ENCODE measurements at places on chromosomes 6 and 20. TPM values are rescaled to one million over a fixed set of nuclear protein-coding genes. Genes with fewer than 3 reads are reported as not detected.

DNA sequence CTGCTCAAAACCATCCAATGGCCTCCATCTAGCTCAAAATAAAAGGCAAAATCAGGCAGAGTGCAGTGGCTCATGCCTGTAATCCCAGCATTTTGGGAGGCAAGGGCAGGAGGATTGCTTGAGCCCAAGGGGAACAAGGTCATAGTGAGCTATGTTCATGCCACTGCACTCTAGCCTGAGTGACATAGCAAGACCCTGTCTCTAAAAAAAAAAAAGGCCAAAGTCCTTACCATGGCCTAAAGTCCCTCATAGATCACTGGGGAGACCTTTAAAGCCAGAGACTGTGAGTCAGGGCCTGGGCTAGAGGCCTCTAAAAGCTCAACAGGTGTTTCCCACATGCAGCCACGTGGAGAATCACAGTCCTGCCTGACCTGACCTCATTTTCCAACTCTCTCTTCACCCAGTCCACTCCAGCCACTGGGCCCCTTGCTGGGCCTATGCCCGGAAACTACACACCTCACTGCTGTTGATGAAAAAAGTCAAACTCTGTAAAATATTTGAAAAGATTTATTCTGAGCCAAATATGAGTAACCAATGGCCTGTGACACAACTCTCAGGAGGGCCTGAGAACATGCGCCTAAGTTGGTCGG, 28.2 kb upstream of the TAB2 start:
- DNase-seq = no peak

GRCh38 chr20:50534567-50534966, 24.4 kb downstream of the PTPN1 start:
- DNase-seq = no peak

DNA sequence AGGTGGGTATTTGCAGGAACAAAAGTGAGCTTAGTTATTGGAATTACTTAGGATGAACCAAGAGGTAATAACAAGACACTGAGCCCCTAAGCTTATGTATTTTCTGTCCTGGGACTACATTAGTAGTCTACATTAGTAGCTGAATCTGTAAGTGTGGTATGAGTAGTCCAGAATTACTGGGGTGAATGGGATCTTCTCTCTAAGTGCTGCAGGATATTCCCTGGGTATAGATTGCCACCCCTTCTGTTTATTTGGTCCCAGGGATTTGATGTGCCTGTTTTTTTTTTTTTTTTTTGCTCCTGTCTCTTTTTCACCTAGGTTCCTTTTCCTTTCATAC, 5.9 kb downstream of the CD2AP start:
- no peak for DNase-seq

Gene MUC21
- total RNA-seq = not detected

Gene CLVS2
- 0.04 TPM for total RNA-seq

- DNase-seq = no peak
Observed at GRCh38 chr6:50936277-50936681, 117.6 kb downstream of the TFAP2B start.

Gene PREX1
- total RNA-seq = 3.1 TPM

- DNase-seq = no peak
Observed at GRCh38 chr6:33143113-33143770, 49.0 kb downstream of the COL11A2 start.

- DNase-seq = no peak
Observed at GRCh38 chr6:167233490-167233889, 57.6 kb upstream of the UNC93A start.

GRCh38 chr6:26197636-26197932, 110.4 kb downstream of the HFE start:
- no peak for DNase-seq

Gene MUCL3
- not detected for total RNA-seq

- DNase-seq = no peak
Observed at GRCh38 chr6:63997221-63997620, 361.6 kb downstream of the PHF3 start.

GRCh38 chr6:52560462-52560861, 16.4 kb downstream of the TRAM2 start:
- no peak for DNase-seq

Gene TGM2
- total RNA-seq = 135 TPM

DNA sequence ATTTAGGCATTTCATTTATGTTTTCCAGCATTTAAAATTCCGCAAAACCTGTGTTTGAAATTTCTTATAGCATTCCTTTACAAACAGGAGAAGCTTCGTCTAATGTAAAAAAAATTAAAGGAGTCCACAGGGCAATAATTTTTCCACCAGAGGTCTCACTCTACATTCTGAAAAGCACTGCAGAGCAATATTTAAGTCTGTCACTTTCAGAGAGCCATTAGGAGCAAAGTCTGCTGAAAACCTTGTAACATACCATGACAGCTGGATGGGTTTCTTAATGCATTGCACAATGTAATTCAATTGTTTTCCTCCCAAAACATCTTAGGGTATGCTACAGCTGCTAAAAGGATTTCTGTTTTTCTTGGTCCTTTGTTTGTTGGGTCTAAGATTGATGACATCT, 18.0 kb downstream of the BAG2 start:
- DNase-seq = no peak

DNA sequence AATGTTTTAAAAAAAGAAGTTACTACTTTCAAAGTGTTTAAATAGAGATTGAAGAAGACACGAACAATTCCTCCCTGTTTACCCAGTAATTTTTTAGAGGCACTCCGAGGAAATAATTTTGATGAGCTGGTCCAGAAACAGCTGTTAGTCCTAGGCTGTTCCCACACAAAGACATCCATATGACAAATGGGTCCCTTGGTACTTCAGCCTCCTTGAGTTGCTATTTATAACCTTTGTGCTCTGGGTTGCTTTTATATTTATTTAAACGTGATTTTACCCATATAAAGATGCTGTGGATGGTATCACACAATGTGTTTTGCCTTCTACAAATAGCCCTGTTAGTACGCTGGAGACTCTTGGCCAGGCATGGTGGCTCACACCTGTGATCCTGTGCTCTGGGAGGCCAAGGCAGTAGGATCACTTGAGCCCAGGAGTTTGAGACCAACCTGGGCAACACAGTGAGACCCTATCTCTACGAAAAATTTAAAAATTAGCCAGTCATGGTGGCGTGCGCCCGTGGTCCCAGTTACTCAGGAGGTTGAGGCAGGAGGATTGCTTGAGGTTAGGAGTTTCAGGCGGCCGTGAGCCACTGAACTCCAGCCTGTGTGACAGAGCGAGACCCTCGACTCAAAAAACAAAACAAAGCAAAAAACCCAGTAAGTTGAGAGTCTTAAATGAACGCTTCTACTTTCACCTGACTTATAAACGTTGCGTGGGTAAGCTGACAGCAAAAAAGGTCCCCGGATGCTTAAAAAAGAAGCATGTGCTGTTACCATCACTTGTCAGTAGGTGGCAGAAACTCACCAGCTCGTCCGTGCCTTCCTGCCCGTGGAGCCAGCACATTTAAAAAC, 56.9 kb upstream of the ARMH2 start:
- peak; percentile 23 for DNase-seq

- DNase-seq = no peak
Observed at GRCh38 chr20:36248836-36249235, 12.6 kb downstream of the AAR2 start.

DNA sequence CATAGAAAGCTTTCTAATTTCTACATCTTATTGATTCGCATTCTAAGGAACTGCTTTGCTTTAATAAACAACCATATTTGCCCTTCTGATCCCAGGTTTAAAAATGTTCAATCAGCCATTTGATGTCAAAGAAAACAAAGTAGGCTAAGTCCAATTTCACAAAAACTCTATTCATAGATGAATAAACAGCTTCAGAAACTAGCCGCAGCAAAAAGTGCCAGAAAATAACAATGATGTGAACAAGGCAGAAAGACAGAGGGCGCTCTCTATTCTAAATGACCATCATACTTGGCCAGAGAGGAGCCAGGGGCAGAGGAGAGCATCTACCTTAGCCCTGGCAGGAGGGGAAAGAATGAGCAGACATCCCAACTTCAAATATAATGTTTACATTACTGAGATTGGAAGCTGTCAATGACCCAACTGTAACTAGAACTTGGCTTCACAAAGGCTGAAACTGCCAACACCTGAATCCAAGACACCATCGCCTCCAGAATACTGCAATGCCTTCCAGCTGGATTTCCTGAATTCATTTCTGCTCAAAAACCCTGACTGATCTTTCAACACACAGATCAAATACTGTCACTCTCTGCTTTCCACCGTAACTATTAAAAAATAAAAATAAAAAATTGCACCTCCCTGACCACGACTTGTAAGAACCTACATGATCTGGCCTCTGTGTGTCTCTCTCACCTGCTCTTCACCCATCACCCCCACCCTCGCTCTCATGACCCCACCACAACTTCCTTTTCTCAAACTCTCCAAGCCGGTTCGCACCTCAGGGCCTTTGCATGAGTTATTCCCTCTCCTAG, 9.5 kb downstream of the CNKSR3 start:
- no peak for DNase-seq

- no peak for DNase-seq
Observed at GRCh38 chr20:36549628-36549941, 8.3 kb downstream of the MYL9 start.

Gene RNF114
- total RNA-seq = 138 TPM

Gene CYP39A1
- total RNA-seq = 0.29 TPM

- DNase-seq = no peak
Observed at GRCh38 chr6:168122521-168122920, 43.5 kb upstream of the FRMD1 start.

Gene SLC52A3
- 2.7 TPM for total RNA-seq

DNA sequence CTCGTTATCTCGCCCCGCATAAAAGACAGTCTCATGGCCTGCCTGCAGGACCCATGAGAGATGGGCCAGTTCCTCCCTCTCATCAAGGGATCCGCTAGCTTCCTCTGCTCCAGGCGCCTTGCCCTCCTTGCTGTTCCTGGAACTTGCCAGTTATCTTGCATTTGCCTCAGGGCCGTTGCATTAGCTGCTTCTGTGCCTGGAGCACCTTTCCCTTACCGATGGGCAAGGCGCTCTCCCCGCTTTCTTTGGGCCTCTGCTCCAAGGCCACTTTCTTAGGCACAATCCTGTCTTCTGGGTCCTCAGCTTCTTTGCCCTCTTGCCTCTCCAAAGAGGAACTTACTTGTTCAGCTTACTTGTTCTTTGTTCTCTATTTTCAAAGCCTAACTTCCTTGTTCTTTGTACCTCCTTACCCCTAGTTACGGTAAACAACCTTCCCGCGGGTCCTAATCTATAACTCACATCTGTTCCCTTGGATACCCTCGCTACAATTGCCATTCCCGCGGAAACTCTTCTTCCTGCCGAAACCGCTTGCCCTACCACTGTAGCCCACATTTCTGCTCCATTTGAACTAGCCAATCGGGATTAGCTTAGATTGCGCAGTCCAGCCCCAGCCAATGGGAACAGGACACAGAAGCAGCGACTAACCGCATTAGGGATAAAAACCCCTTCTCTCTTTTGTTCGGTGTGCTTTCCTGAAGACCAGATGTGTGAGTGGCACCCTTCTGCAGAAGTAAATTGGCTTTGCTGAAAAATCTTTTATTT, 887 bp upstream of the NSFL1C start:
- no peak for DNase-seq

Gene NOX3
- total RNA-seq = not detected

Gene CUL7
- total RNA-seq = 28.1 TPM

GRCh38 chr20:33611106-33611505, 51.0 kb upstream of the C20orf144 start:
- DNase-seq = no peak

DNA sequence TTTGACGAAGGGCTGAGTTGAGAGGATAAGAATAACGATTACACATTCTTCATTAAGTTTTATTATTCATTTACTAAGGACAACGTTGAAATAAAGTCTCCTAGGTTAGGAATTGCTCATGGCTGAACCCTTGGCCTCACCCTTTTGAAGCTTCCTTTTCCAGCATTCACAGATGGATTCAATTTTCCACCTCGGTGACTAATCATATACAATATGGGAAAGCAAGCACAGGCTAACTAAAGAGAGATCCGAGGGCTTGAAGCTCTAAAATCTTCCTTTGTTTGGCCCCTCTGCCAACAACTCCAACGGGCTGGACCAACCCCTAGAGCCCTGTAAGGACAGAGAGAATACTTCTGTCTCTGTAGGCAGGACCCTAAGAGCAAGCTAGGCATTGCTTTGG, 159.5 kb downstream of the SOD2 start:
- no peak for DNase-seq

GRCh38 chr6:169454204-169454871, 200.7 kb upstream of the THBS2 start:
- peak; percentile 28 for DNase-seq

Gene NCOA6
- total RNA-seq = 18.0 TPM

- DNase-seq = no peak
Observed at GRCh38 chr20:43939762-43940121, 25.1 kb downstream of the TOX2 start.

DNA sequence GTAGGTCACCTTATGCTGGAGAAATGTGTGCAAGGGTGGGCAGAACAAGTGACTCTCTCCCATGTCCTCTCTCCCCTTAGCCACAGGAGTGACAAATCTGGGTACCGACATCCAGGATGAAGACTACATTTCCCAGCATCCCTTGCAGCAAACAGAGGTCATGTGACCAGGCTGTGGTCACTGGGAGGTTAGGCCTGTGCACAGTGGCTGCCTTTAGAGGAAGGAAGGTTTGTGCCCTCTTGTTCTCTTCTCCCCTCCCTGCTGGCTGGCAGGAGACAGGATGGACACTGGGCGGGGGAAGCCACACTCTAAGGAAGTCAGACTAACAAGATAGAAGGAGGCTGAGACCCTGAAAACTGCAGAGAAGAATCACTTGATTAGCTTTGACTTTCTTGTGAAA, 360.2 kb downstream of the PREX1 start:
- DNase-seq = no peak

DNA sequence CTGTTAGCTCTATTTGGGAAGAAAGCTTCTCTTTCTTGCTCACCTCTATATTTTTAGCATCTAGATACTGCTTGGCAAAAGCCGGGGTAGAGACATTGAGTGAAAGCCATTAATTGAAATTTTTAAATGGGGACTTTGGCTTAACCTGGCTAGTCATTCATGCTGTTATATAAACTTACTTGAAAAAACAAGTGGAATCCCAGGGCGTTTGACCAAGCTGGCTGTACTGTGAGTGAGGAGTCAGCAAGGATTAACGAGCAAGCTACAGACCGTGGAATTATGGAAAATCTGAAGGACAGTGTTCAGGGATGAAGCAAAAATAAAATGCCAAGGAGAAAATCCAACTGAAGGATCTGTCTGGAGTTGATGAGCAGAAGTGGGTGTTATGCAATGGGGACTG, 232.0 kb downstream of the GRM1 start:
- DNase-seq = no peak

GRCh38 chr6:11366183-11366933, 133.9 kb upstream of the NEDD9 start:
- DNase-seq = no peak

DNA sequence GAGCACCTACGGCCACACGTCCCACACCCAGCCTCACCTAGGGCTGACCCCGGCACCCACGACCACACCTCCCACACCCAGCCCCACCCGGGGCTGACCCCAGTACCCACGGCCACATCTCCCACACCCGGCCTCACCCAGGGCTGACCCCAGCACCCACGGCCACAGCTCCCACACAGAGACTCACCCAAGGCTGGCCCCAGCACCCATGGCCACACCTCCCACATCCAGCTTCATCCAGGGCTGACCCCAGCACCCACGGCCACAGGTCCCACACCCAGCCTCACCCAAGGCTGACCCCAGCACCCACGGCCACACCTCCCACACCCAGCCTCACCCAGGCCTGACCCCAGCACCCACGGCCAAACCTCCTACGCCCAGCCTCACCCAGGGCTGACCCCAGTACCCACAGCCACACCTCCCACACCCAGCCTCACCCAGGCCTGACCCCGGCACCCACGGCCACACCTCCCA, 36.7 kb downstream of the NINL start:
- no peak for DNase-seq
